ENCODE measurements at places on chromosomes 12 and 14. TPM values are rescaled to one million over a fixed set of nuclear protein-coding genes. Genes with fewer than 3 reads are reported as not detected.

The RPL41 gene
- 5,630 TPM for total RNA-seq

The NRL gene
- 1.8 TPM for total RNA-seq

The MIP gene
- not detected for total RNA-seq

The INSM2 gene
- not detected for total RNA-seq

The MUCL1 gene
- not detected for total RNA-seq

The SPRING1 gene
- 25.4 TPM for total RNA-seq

The RFX4 gene
- total RNA-seq = not detected

The RNASE12 gene
- total RNA-seq = not detected

DNA sequence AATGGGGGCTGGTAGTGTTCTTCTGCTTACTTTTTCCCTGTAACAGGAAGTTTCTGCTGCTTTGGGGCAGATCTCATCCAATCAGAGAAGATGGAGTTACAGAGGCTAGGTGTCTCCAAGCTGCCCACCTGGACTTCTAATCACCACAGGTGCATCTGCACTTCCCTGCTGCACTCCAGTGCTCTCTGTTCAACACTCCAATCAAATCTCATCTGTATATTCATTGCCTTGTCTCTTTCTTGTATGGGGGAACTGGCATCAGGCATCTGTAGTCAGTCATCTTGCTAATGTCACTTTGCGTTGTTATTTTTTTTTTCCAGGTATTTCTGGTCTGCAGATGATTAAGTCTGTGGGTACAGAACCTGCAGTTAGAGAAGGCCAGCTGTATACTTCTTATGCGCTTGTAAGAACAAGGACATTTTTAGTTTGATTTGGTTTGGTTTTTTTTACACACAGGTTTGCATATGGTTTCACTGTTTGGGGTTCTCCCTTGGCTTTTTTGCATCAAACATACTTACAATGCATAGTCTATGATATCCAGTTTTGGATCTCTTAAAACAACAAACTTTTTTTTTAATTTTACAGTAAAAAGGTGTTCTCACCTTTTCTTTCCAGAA lies 116.0 kb downstream of the METTL25 start:
- no peak for DNase-seq

DNA sequence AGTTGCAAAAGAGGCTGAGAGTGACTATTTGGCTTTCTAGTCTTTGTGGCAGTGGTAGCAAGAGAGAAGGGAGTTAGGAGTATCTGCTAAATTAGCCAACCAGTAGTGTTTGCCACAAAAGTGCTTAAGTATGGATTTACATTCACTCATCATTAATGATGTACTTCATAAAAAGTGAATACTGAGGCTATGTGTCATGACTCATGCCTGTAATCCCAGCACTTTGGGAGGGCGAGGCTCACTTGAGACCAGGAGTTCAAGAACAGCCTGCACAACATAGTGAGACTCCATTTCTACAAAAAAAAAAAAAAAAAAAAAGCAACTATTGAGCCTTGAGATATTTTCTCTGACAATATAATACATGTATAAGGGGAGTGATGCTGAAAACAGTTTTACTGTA lies 36.8 kb downstream of the CCDC177 start:
- no peak for DNase-seq

DNA sequence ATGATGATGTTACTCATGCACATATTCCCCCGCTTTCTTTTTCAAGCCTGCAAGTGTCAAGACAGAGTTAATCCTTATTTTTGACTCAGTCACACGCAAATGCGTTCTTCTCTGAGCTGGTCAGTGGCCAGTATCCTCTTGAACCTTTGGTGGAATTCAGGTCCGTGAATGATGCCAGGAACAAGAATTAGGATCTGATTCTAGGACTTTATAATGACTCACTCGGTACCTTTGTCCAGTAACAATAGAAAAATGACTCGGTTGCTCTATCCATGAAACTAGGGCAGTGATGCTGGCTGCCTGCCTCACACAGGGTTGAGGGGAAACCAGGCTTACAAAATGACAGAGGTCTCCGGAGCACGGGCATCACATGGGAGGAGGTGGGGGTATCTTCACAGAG lies 185.8 kb upstream of the NUDT4 start:
- DNase-seq = no peak

DNA sequence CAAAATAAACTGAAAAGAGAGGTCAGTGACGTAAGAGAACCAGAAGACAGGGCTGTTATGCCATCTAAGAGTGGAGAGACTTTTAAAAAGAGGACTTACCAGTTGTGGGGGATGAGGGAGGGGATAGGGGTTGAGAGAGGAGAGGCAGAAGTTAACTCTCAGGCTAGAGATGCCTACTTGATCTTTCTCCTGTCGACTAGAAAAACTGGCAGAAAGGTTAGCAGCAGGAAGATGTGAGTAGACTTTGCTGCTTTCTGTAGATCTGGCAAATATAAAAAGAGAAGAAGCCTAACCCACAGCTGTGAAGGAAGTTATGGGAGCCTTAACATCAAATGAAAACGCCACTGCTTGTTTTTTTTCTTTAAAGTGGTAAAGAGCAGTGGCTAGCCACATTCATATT lies 10.7 kb downstream of the CREBL2 start:
- DNase-seq = no peak

GRCh38 chr12:132204793-132205270 lies 60.6 kb downstream of the NOC4L start:
- DNase-seq = no peak

GRCh38 chr14:93079321-93079720 lies 36.4 kb downstream of the ITPK1 start:
- DNase-seq = no peak

- no peak for DNase-seq
Measured at GRCh38 chr12:51883998-51884675, 3.8 kb upstream of the ANKRD33 start.

GRCh38 chr14:105089746-105090492 lies 24.7 kb upstream of the GPR132 start:
- no peak for DNase-seq

GRCh38 chr12:112112409-112113133 lies 4.0 kb upstream of the NAA25 start:
- DNase-seq = peak; percentile 21

- no peak for DNase-seq
Measured at GRCh38 chr12:26037615-26038220, 79.2 kb downstream of the RASSF8 start.

DNA sequence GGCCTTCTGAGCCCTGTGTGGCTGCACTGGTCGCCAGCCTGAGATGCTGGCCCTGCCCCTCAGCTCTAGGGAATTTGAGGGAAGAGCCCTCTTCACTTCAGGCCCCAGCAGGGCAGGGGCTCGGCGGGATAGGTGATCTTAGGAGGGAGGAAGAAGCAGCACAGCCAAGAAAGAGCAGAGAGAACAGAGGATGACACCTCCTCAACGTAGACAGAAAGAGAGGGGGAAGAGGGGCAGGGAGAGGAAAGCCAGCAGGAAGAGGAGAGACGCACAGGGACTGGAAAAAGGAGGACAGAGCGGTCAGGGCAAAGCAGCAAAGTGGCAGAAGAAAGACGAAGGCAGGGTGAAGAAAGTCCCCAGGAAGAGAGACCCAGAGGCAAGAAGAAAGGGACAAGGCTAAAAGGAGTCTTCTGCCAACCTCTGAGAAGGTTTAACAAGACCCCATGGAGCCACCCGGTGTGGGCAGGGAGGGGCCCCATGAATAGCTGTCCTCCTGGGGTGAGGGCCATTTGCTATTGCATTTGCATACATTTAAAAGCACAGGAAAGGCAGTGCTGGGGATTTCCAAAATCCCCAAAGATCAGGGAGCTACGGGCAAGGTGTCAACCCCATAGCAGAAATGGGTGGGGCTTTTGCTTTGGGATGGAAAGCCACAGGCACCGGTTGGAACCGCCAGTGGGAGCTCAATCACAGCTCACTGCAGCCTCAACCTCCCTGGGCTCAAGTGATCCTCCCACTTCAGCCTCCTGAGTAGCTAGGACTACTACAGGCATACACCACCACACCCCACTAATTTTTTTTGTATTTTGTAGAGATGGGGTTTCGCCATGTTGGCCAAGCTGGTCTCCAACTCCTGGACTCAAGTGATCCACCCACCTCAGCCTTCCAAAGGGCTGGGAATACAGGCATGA lies 22.7 kb downstream of the CMKLR1 start:
- DNase-seq = no peak

DNA sequence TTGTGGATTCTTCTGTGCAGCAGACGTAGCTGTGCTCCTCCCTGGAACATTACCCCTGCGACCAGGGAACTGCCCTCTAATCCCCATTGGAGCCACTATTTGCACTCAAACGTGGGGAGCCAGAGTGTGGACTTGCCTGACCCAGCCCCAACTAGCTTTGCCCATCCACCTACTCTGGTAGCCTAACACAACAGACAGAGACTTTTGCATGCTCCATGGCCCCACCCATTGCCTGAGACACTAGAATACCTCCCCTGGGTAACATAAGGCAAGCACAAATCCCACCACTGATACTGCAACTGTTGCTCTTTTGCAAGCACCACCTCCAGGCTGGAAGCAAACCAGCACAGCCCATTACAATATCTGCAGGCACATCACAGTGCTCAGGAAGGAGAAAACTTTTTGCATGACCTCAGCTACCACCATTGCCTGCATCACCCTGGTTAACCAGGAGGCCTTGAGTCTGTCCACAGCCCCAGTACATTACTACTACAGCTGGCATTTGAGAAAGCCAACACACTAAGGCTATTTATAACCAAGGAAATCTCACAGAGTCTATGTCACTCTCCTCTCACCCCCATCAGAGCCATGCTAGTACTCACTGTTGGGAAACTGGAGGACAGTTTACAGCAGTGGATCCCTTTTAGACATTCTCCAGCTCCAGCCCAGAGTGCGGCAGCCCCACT lies 15.0 kb downstream of the CEP128 start:
- DNase-seq = no peak

- DNase-seq = no peak
Measured at GRCh38 chr12:80217011-80217535, 117.7 kb downstream of the OTOGL start.

- no peak for DNase-seq
Measured at GRCh38 chr12:130167537-130167936, 5.3 kb downstream of the FZD10 start.

DNA sequence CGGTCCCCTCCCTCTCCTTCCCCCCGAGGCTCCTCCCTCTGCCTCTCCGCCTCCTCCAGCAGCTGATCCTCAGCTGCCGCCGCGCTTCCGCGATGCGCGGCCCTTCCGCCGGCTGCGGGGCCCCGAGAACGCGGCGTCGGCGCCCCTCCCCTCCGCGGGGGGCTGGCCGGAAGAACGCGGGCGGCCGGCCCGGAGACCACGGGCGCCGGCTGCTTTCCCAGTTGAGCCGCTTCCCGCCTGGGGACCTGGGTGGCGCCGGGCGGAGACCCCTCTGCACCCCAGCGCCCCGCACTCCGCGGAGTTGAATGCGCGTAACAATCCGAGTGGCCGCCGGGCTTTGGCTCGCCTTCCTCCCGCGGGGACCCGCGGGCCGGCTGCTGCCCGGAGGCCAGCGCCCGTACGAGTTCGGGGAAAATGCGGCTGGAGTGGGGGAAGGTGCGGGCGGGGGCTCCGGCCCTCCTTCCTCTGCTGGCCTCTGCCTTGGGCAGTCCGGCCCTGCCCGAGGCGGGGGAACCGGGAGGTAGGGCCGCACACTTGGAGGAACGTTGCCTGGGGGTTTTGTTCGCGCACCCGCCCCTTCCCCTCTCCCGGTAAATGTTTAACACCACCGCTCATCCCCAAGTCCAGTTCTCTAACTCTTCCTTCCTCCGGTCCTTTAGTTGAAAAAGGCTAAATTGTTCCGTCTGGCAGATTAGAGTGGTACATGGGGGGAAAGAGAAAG lies 393 bp upstream of the DCAF5 start:
- peak; percentile 91 for DNase-seq

DNA sequence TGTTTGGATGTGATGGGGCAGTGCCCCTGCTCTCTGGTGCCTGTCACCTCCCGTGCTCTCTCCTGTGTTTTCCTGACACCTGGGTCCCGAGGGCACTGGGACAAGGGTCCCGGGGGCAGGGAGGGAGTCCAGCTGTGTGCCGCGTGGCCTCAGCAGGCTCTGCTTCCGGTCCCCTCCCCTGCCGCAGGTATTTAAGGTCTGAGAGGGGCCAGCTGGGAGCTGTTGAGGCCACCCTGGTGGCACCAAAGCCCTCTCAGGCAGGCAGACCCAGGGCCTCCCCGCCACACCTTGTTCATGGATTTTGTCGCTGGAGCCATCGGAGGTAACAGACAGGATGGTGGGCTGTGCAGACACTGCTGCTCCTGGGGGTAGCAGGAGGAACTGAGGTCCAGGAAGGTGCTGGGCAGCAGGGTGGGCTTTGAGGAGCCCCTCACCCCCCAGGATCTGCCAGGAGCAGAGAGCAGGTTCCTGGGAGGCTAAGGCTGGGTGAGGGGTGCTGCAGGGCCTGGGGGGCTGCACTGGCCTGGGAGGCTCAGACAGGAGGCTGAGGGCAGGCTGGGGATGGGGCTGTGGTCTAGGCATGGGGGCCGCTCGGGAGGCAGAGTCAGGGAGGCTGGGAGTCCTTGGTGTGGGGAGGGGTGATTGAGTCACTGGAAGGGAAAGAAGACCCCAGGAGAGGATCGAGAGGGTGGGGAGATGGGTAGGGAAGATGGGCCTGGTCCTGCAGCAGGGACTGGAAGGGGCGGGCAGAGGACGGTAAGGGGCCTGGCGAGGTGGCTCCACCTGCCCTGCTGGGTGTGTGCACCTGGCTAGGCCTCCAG lies at the start of gene SLC25A47:
TSS of gene SLC25A47 (plus strand) at position 219 of the 821 bp plus-strand sequence. CDS start at position 295, 76 bp downstream.
- DNase-seq = no peak

GRCh38 chr12:116302166-116303058 lies 24.9 kb upstream of the MED13L start:
- DNase-seq = no peak

DNA sequence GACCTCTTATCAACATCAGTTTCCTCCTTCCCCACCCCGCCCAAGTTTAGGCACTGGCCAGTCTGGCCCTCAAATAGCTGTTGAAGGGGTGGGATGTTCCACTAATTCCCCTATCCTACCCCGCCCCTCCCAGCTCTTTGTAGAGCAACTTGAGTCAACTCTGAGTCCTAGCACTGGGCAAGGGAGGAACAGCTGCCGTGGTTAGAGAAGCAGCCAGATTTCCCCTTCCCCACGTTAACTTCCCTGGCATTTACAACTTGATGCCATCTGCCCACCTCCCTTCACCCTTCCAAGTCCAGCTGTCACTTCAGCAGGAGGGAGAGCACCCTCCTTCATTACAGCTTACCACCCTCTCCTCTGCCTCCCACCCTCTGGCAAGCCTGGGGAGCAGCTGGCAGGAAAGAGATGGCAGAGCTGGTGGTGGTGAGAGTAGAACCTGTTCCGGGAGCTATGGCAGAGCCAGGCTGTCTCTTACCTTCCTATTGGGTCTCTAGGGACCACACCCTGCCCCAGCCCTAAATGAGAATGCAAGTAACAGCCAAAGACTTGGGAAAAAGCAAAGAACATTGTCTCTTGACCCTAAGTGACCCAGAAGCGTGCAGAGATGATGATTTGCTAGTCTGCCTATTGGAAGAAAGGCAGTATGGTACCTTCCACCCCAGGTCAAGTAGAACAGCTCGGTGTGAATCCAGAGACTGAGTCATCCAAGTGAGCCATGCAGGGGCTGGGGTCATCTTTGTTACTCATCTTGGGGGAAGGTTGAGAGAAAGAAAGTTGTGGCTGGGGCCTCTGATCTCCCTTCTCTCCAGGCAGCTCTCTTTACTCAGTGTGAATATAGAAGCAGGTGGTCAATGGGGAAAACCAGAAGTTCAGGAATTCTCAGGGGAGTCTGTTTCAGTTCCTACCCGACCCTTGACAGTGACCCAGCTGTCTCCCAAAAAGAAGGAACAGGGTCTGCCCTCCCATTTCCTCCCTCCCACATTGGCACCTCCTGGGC lies 1.5 kb downstream of the BLOC1S1 start:
- no peak for DNase-seq

GRCh38 chr12:130661486-130662255 lies 54.4 kb downstream of the RIMBP2 start:
- no peak for DNase-seq

All from activated naive CD8-positive, alpha-beta T cell treated with anti-CD3 and anti-CD28 coated beads for 36 hours (primary cell).